A549 treated with AZD2906 at 1 μM for 4 hours (cell line): ENCODE measurements at places on chromosomes 1 and 21. TPM values are rescaled to one million over a fixed set of nuclear protein-coding genes. Genes with fewer than 3 reads are reported as not detected.

Gene DUSP23
- 53.3 to 87.3 TPM (median 77.5 TPM) in 5 replicates for total RNA-seq

Gene FCRLB
- 1.0 to 1.8 TPM (median 1.7 TPM) in 5 replicates for total RNA-seq

Gene VANGL1
- total RNA-seq, result 16.3 to 21.1 TPM (median 20.8 TPM) in 5 replicates

Gene PGBD2
- total RNA-seq, result 3.1 to 4.1 TPM (median 3.5 TPM) in 5 replicates

Gene LCE1C
- 0.22 TPM in 1 of 5 replicates, not detected in the others for total RNA-seq

Gene FCRL6
- total RNA-seq, result not detected in 5 replicates

Gene CYP4Z1
- not detected in 5 replicates for total RNA-seq

Gene FCGR2B
- not detected in 5 replicates for total RNA-seq

Gene GUCA2B
- 0.20 to 0.49 TPM (median 0.37 TPM) in 5 replicates for total RNA-seq

Gene MASP2
- 0.03 to 0.17 TPM (median 0.13 TPM) in 4 of 5 replicates, not detected in the other for total RNA-seq

Gene PGLYRP4
- not detected in 5 replicates for total RNA-seq

Gene FOXD3
- 0.39 to 1.1 TPM (median 0.96 TPM) in 5 replicates for total RNA-seq

Gene RNF223
- 0.21 to 0.30 TPM (median 0.23 TPM) in 5 replicates for total RNA-seq

Gene FCAMR
- total RNA-seq, result not detected in 5 replicates

Gene FCRL1
- not detected in 5 replicates for total RNA-seq
